ENCODE measurements at places on chromosomes 6 and 20.
A peak's percentile ranks its signal among the peaks of the same experiment; 100 is the strongest.

- no peak for DNase-seq
These were observed 24.3 kb downstream of the NTSR1 start for GRCh38 chr20:62732842-62733525.

GRCh38 chr6:43945768-43946080 is 175.7 kb downstream of the VEGFA start:
- DNase-seq: no peak

DNA sequence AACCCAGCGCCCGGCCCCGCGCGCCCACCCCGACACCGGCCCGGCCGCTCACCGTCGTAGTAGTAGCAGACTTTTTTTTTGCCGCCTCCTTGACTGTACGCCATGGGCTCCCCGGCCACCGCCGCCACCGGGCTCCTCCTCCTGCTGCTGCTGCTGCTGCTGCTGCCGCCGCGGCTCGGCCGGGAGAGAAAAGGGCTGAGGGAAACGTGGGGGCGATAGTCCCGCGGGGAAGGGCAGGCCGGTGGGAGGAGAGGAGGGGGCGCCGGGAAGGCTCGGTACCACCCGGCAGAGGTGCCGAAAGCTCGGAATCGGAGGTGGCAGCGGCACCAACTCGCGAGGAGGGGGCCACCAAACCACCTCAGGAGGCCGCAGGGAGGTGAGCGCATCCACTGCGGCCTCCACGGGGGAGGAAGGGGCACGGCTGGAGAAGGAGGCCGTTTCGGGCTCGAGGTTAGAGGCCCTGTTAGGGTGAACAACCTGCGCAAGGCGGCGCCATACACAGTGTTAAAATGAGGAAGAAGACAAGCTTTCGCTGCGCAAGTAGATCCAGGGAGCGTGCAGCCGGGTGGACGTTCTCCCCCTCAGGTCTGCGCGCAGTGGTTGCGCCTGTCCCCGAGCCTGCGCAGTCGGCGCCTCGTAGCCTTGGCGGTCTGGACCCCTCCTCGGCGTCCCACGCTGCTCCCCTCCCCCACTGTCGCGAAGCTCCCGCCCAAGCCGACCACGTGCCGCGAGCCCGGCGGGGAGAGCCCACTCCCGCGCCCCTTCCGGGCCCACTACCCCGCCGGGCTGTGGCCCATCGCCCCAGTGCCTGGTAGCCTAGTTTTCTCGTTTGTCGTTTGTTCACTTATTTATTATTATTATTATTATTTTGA is at the start of gene HDAC2:
HDAC2 (minus strand) TSS at position 344 of the 872 bp plus-strand sequence; CDS start at position 104, 240 bp downstream.
- DNase-seq: peak; percentile 92

GRCh38 chr6:105952772-105953690 is 133.1 kb upstream of the PRDM1 start:
- no peak for DNase-seq

DNA sequence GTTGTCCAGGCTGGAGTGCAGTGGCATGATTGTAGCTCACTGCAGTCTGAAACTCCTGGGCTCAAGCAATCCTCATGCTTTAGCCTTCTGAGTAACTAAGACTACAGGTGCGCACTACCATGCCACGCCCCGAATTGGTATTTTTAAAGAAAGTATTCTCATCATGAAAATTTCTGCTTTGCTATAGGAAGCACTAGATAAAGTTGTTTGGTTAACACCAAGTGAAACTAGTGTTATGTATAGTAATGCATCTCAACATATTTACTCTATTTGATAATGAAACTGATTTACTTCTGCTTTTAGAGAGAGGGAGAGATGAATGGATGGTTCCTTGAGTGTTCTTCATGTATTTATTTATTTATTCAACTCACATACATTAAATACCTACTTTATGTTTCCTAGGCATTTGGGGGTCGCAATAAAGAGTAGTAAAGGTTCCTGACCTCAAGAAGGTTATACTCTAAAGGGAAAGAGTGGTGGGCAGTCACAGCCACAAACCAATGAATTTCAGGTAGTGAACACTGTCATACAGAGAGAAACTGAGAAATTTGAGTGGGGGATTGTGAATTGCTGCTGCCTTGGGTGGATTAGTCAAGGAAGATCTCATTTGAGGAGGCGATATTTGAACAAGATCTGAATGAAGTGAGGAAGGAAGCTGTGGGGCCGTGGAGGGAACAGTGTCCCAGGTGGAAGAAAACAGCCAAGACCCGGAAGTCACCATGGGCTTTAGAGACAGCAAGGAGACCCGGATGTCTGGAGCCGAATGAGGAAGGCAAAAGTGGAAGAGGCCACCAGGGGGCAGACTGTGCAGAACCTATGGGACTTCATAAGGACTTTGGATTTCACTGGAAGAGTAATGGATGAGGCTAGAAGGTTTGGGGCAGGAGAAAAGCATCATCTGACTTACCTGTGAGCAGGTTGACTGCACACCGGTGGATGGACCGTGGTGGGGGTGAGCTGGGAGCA is 185.6 kb downstream of the TSHZ2 start:
- peak; percentile 62 for DNase-seq

DNA sequence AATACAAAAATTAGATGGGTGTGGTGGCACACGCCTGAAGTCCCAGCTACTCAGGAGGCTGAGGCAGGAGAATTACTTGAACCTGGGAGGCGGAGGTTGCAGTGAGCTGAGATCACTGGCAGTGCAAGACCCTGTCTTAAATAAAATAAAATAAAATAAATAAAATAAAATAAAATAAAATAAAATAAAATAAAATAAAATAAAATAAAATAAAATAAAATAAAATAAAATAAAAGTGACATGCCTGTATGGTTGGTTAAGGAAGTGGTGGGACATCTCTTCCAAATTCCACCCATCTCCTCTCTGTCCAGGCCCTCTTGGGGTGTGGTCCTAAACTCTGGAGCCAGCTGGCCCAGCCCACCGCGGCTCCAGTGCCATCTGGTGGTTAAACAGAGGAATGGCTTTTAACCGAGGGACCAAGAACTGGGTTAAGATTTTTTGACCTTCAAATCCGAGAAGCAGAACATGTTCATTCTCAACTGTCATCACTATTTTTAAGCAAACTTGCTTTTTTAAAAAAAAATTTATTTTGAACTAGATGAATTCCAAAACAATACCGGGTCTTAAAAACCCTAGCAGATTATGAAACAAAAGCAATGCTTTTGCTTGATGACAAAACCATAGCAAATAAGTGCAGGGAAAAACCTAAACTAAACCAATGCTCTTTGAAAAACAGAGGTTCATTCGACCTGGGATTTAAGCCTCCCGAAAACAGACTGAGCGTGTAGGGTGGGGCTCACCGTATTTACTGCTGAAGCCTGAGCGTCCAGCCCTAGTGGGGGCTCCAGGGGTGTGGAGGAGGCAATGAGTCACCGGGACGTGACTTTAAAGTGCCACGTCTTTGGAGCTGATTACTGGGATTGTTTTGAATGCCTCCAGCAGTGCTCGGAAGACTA is 68.8 kb downstream of the CDC5L start:
- DNase-seq: peak; percentile 80

Measured in adipocyte (in vitro differentiated cells).